ENCODE measurements at places on chromosomes 4 and X.

DNA sequence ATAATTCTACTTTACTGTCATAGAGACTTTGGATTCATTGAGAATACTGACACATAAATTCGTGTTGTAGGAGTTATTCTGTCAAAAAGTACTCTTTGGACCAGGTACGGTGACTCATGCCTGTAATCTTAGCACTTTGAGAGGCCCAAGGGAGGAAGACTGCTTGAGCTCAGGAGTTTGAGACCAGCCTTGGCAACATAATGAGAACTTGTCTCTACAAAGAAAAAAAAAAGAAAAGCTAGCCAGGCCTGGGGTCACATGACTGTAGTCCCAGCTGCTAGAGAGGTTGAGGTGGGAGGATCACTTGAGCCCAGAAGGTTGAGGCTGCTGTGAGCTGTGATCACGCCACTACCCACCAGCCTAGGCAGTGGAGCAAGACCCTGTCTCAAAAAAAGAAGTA, 54.9 kb downstream of the WDR19 start:
- no peak for DNase-seq

DNA sequence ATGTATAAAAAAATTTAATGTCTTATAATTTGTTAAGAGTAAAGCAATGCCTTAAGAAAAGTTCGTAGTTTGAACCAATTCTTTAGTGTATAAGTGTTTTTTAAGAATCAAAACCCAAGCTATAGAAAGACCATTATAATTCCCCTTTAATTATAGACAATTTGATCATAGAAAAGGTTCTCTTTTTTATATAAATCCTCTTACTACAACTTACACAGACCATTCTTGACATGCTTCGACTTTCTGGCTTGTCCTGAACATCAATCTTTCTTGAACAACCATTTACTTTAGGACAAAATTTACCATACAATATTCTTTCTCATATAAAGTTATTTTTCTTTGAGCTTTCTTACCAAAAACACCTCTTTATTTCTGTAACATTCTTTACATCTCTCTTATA, 330.5 kb upstream of the SPANXN1 start:
- DNase-seq = no peak

GRCh38 chr4:168972596-168972995, 37.5 kb downstream of the CBR4 start:
- no peak for DNase-seq

- no peak for DNase-seq
These were observed 127.3 kb downstream of the DCHS2 start for GRCh38 chr4:154364066-154364845.

- DNase-seq = no peak
These were observed 6.2 kb upstream of the NOX1 start for GRCh38 chrX:100880368-100880767.

GRCh38 chrX:107706309-107706708, 69.3 kb downstream of the TSC22D3 start:
- no peak for DNase-seq

DNA sequence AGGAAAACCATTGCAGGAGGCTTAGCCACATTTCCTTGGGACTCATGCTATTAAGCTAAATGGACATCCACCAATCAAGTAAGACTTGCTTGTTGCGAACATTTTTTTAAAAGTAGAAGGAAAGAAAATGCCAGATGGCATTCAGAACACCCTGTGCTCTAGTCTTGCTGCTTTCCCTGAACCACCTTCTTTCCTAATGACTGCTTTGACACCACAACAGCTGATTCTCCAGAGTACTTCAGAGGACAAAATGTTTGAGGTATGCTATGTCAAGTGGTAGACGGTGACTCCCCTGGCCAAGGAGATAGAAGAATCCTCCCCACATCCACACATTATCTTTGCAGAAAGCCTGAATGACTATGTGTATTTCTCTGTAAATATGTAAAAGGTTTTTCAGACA, 65.4 kb downstream of the ANK2 start:
- no peak for DNase-seq

DNA sequence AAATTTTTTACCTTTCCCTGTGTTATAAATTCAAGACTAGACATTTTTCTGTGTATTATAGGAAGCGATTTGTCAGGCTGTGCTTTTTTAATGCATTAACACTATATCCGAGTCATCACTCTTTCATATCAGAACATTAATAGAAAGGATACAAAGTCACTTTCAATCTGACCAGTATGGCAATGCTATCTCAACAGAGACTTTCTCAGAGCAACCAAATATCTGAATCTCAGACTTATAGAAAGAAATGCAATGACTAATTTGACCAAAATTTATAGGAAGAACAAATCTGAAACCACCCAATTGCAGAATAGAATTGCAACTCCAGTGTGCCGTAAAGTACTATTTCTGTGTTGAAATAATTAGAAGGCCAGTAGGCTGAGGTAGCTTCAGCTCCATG, 473 bp upstream of the TKTL2 start:
- no peak for DNase-seq

DNA sequence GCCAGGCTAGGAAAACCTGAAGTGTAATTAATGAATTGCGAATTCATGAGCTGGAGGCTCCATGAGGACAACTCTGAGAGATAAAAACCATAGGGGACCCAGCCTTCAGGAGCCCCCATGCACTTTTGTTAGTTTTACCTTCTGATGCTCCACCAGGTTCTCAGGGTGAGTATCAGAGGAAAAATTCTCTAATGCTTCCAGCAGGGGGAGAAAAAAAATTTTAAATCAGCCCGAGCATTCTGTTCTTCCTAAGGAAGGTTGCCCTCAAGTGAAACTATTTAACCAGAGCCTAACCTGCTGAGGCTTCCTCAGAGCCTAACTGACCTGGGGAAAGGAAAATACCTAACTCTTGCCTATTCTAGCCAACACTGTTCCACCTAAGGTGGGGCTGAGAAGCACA, 552.6 kb downstream of the PPARGC1A start:
- no peak for DNase-seq

DNA sequence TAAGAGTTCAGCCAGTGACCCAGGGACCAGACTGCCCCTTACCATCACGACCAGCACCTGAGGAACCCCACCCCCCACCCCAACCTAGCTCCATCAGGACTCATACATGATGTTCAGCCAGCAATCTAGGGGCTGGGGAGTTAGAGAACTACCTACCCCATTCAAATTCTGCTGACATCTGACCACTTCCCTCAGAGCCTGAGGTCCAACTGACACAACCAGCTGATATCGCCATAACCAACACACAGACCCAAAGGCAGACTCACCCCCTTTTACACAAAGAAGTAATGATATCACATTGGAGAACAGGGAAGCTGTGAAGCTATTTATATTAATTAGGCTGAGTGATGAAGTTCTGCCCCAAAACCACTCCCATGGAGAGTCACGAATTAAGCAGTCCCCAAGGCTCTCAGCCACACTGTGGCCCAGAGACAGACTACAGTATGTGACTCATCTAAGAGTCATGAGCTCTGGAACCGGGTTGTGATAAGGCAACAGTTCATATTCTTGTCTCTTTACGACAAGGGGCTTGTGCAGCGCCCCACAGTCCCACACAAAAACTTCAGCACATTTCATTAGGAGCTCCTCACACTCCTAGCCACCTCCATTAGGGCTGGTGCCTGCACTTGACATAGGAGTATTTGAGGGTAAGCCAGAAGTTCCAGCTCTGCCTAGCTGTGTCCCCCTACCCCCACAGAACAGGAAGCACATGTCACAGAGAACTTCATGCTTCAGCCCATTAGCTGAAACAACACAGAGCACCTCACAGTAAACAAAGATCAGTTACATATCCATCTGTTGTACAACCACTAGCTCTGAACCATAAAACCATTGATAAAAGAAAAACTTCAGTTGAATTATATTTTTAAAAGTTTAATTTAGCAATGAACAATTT, 184.7 kb upstream of the ZCCHC13 start:
- no peak for DNase-seq

All from retina (tissue), 1 donor.